ENCODE measurements at places on chromosomes 13 and 19. TPM values are rescaled to one million over a fixed set of nuclear protein-coding genes. Genes with fewer than 3 reads are reported as not detected.

MRI1 gene
- 34.0 TPM for total RNA-seq

OVOL3 gene
- not detected for total RNA-seq

PCDH9 gene
- total RNA-seq: 5.3 TPM

SLC25A41 gene
- not detected for total RNA-seq

F7 gene
- not detected for total RNA-seq

LILRB1 gene
- 0.10 TPM for total RNA-seq

RAB3D gene
- total RNA-seq: 56.6 TPM

ARL11 gene
- total RNA-seq: 0.29 TPM

ZNF534 gene
- total RNA-seq: not detected

C1QTNF9 gene
- not detected for total RNA-seq

PRRG2 gene
- 1.6 TPM for total RNA-seq

RPL18A gene
- 1,326 TPM for total RNA-seq

KLHL1 gene
- 0.34 TPM for total RNA-seq

POLR1G gene
- 6.3 TPM for total RNA-seq

LENG9 gene
- 3.7 TPM for total RNA-seq

NLRP11 gene
- not detected for total RNA-seq

UBE2L5 gene
- total RNA-seq: not detected

IFNL1 gene
- not detected for total RNA-seq

NLRP4 gene
- total RNA-seq: not detected

OSCAR gene
- total RNA-seq: not detected

B3GNT3 gene
- total RNA-seq: not detected

CEACAM19 gene
- 4.4 TPM for total RNA-seq

LHFPL6 gene
- 19.1 TPM for total RNA-seq

ZNF229 gene
- 10.2 TPM for total RNA-seq

ZNF324 gene
- 19.5 TPM for total RNA-seq

VSTM1 gene
- total RNA-seq: not detected

LGALS4 gene
- total RNA-seq: 0.47 TPM

SPIB gene
- not detected for total RNA-seq

FAM216B gene
- not detected for total RNA-seq

RPS28 gene
- total RNA-seq: 365 TPM

SSC5D gene
- total RNA-seq: 2.4 TPM

RNF225 gene
- total RNA-seq: 0.68 TPM

ARHGAP33 gene
- 5.0 TPM for total RNA-seq

WDR88 gene
- not detected for total RNA-seq

ZNF563 gene
- total RNA-seq: 0.93 TPM

SPACA4 gene
- total RNA-seq: not detected

MIA gene
- total RNA-seq: not detected

RASIP1 gene
- 153 TPM for total RNA-seq
